Activated naive CD4-positive, alpha-beta T cell treated with anti-CD3 and anti-CD28 coated beads, Interleukin-2, amount 10 ng/mL, durations not matched to agents 5 hours and 36 hours (primary cell): ENCODE measurements at places on chromosomes 7 and 10. TPM values are rescaled to one million over a fixed set of nuclear protein-coding genes. Genes with fewer than 3 reads are reported as not detected.

NME8 gene
- total RNA-seq = not detected

C10orf62 gene
- total RNA-seq = not detected

NPC1L1 gene
- total RNA-seq = not detected

HOGA1 gene
- total RNA-seq = not detected

CALCR gene
- total RNA-seq = not detected

OGDHL gene
- not detected for total RNA-seq

OPN4 gene
- total RNA-seq = not detected

ABCB1 gene
- 1.5 TPM for total RNA-seq

CAV2 gene
- not detected for total RNA-seq

LIPK gene
- total RNA-seq = not detected

SFRP4 gene
- not detected for total RNA-seq

CLCN1 gene
- not detected for total RNA-seq

ITGA8 gene
- total RNA-seq = not detected

TET1 gene
- total RNA-seq = 2.9 TPM

FLNC gene
- total RNA-seq = not detected

TAC1 gene
- not detected for total RNA-seq

FAM25C gene
- total RNA-seq = not detected

PTPRE gene
- total RNA-seq = 30.4 TPM

HGF gene
- total RNA-seq = not detected

NOS3 gene
- total RNA-seq = 31.9 TPM

MAT1A gene
- total RNA-seq = not detected

DGKB gene
- total RNA-seq = not detected

EIF4EBP2 gene
- total RNA-seq = 63.4 TPM

PRLHR gene
- not detected for total RNA-seq

PAPSS2 gene
- total RNA-seq = not detected

ERCC6 gene
- 25.7 TPM for total RNA-seq

DNAH11 gene
- total RNA-seq = 3.8 TPM

OR9A2 gene
- total RNA-seq = not detected

SYNPO2L gene
- not detected for total RNA-seq

LANCL2 gene
- total RNA-seq = 9.0 TPM

AGBL3 gene
- total RNA-seq = 4.1 TPM

SYT15B gene
- 0.25 TPM for total RNA-seq

ZNF107 gene
- total RNA-seq = 18.7 TPM

AKR1C8 gene
- total RNA-seq = 0.91 TPM

ZSWIM8 gene
- 75.0 TPM for total RNA-seq

TDRD1 gene
- 0.35 TPM for total RNA-seq
